ENCODE measurements at places on chromosomes 3 and 15.

- no peak for DNase-seq
These were observed 137.3 kb downstream of the WNT5A start for GRCh38 chr3:55349851-55350250.

DNA sequence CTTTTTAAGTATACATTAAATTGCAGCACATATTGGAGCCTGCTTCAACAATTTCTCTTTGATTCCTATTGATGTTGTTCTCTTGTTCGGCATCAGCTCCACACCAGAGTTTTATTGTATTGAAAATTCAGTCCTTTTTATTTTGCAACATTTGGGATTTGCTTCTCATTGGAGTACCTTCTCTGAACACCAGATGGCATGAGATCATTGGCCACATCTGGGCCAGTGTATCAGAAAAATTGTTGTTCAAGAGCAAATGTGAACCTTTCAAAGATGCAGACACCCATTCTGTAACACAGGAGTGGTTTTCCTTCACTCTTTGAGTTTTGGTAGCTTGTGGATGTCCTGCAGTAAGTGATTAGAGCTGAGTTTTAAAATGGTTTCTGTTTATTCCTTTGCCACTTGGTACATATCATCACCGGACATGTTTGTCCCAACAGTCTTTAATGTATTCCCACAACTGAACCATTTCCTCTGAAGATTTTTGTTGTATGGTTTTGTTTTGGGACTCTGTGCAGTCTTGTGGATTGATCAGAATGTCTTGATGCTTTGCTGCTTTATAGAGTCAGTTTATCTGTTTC lies 96.1 kb downstream of the MCTP2 start:
- no peak for DNase-seq

DNA sequence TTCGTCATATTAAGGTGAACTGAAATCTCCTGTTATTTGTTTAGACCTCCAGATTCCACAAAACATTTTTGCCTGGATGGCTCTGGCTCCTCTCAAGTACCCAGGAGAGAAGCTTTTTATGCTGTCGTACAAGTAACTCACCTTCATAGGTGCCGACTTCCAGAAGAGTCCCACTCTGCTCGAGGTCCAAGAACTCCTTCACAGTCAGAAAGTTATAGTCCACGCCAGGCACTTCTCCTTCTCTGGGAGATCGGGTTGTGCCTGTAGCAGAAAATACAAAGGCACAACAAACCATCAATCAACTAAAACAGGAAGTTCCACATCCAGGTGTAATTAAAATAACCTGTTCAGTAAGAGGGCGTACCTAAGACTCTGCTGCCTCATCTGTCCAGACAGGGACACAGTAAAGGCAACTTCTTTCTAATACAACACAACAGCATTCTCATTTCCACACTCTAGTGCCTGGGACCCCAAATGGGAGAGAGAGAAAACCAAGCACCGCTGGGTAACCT lies 545.3 kb downstream of the MAGI1 start:
- no peak for DNase-seq

DNA sequence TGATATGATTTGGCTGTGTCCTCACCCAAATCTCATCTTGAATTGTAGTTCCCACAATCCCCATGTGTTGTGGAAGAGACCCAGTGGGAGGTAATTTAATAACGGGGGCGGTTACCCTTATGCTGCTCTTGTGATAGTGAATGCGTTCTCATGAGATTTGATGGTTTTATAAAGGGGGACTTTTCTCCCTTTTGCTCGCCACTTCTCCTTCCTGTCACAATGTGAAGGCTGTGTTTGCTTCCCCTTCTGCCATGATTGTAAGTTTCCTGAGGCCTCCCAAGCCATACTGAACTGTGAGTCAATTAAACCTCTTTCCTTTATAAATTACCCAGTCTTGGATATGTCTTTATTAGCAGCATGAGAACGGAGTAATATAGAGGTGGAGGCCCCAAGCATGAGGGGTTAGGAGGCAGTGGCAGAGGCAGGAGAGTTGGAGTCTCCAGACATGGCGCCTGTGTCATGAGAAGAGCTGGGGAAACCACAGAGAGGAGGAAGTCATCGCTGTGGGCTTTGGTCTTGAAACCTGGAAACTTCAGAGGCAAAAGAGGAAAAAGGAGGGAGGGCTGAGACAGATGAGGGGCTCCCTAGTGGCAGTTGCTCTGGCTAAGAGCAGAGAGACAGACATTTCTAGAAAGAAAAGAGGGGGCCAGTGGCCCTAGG lies 107.8 kb upstream of the VEPH1 start:
- no peak for DNase-seq

DNA sequence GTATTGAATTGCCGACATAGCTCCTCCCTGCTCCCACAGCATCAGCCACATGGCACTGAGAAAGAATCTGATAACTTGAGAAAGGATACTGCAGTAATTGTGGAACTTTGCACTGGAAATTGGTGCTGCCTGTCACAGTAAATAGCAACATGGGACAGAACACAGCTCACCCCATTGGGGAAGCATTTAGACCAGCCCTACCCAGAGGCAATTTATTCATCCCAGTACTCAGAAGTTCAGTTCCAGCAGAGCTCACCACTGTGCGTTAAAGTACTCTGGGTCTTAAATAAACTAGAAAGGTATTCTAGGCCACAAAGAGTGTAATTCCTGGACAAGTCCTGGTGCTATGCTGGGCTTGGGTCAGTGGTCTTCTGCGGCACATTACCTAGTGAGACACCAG lies 347.1 kb downstream of the PYDC2 start:
- DNase-seq: no peak

DNA sequence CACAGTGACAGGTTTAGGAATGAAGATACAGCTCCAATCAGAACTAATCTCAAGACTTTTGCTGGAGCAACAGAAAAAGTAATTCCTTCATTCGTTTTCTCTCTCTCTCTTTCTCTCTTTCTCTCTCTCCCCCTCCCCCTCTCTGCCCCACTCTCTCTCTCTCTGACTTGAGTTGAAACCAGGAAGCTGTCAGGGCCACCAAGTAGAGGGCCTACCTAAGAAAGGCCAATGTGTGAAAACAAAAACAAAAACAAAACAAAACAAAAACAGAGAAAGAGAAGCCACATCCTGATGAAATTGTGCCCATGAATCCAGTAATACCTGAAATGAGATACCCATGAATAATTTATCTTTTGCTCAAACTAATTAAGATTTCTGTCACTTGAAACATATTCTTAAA lies 72.9 kb downstream of the ATP8B4 start:
- no peak for DNase-seq

DNA sequence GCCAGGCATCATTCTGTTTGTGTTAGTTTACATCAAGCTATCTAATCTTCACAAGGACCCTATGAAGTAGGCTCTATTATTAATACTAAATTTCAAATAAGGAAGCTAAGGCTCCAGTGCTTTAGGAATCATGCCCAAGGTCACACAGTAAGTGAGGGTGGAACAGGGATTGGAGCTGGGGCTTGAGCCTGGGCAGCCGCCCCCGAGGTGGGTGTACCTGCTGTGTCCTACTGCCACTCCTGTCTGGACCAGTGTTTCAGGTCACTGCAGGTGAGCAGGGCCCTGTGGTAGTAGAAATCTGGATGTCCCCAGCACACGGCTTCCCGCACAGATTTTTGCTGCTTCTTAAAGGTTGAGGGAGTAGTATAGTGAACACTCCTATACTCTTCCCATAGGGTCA lies 6.5 kb downstream of the KLF13 start:
- DNase-seq: no peak

DNA sequence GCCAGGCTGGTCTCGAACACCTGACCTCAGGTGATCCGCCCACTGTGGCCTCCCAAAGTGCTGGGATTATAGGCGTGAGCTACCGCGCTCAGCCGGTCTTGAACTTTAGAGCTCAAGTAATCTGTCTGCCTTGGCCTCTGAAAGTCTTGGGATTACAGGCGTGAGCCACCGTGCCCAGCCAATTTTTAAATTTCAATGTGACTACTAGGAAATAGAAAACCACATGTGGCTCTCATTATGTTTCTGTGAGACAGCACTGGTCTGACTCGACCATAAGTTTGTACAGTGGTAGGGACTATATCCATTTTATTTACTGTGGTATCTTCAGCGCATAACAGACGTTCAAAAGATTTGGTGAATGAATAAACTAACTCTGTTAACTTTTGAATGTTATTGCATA lies 9.1 kb downstream of the ZFAND6 start:
- no peak for DNase-seq

DNA sequence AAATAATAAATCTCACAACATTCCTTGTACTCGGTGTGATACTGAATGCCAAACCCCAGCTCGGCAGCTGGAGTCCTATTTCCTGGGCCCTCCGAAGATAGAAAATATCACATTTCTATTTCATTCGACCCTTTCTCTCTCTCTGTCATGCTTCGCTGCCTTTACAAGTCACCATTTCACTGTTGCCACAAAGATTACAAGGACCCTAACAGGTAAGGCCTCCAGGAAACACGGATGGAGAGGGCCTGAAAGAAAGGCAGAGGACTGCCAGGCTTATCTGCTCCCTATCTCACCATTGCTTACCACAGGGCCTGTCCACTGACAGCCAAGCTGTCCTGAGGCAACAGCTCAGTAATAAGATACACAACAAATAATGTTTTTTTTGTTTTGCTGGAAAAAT lies 376.5 kb downstream of the MECOM start:
- DNase-seq: no peak

- peak; percentile 8 for DNase-seq
These were observed 4.6 kb downstream of the WDR53 start for GRCh38 chr3:196563721-196564225.

- DNase-seq: no peak
These were observed 26.3 kb downstream of the THSD4 start for GRCh38 chr15:71141572-71141971.

DNA sequence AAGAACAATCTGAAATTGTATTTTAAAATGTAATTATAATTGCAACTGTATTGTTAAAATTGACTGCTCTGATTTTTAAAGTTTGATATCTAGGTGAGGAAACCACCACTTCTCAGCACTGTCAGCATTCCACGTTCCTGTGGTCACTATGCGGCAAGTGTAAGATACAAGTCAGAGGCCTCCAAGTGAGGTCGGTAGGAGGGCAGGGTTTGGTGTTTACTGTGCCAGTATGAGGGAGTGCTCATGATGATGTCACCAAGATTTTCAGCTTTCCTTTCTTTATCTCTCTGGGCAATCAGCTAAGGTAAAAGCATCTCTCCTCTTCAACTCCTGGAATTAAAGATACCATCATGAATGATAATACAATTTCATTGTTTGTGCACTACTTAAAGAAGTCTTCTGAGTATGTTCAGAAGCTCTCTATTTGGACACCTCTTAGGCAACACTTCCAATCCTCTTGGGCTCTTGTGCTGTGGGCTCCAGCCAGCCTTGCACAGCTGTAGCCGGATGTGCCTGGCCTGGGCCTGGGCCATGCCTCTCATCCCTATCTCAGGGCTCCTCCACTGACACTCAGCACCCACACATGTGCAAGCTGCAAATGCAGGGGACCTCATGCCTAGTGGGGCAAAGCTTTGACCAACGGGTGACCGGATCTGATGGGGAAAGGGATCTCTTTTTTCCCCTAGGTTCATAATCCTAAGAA lies 42.9 kb downstream of the CCR3 start:
- DNase-seq: no peak

GRCh38 chr15:100016632-100017031 lies 283.4 kb upstream of the LYSMD4 start:
- DNase-seq: no peak

GRCh38 chr3:61980041-61980440 lies 393.3 kb downstream of the FEZF2 start:
- DNase-seq: no peak

DNA sequence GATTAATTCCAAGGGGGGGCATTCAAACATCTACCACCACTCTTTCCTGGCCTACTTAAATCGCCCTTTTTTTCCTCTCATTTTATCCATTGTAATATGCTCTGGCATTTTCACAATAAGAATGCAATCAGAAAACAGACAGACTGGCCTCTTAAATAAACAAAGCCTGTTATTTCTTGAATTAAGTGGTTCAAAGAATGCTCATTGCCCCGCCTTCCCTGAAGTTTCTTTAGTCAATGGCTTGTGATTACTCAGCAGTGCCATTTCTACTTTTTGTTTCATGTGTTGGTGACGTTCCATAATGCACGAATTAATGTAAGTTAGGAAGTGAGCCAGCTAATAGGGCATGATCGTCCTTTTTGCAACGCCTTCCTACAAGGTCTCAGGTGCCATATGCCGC lies 68.0 kb downstream of the FBN1 start:
- DNase-seq: no peak

GRCh38 chr3:194522579-194523046 lies 35.8 kb upstream of the ATP13A3 start:
- DNase-seq: no peak

- DNase-seq: no peak
These were observed 159.9 kb downstream of the MAGI1 start for GRCh38 chr3:65878831-65879230.

- DNase-seq: no peak
These were observed 283.1 kb upstream of the RASGRP1 start for GRCh38 chr15:38847666-38848065.

DNA sequence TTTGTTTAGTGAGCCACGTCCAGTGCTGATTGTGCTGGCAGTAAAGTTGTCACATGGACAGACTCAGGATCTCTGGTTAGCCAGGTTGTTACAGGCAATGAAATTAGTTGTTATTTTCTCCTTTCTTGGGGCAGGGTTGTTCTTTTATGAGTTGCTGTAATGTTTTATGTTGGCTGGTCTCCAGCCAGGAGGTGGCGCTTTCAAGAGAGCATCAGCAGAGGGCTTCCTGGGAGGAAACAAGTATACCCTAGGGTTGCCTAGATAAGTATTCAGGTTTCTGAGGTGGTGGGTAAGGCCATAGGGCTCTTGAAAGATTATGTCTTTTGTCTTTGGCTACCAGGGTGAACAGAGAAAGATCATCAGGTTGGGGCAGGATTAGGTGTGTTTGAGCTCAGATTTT lies 14.5 kb upstream of the CFAP20DC start:
- no peak for DNase-seq

GRCh38 chr3:127018306-127018828 lies 35.5 kb downstream of the PLXNA1 start:
- no peak for DNase-seq

DNA sequence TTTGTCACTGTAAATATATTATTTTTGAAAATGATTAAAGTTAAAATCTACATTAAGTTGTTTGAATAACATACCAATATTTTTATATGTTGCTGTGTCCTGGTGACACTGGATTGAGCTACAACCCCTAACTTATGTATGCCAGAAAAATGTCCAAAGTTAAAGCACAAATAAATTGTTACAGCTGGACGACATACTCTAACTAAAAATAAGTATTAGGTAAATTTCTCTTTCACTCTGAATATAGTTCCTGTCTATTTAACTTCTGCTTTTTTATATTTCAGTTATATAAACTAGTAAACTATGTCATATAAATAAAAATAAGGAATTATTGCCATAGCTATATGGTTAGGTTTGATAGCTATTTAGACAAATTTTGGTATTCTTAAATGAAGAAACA lies 118.5 kb upstream of the SAMMSON start:
- no peak for DNase-seq
